Gastroesophageal sphincter (tissue), 4 donors: ENCODE measurements at places on chromosomes 4 and X.

DNA sequence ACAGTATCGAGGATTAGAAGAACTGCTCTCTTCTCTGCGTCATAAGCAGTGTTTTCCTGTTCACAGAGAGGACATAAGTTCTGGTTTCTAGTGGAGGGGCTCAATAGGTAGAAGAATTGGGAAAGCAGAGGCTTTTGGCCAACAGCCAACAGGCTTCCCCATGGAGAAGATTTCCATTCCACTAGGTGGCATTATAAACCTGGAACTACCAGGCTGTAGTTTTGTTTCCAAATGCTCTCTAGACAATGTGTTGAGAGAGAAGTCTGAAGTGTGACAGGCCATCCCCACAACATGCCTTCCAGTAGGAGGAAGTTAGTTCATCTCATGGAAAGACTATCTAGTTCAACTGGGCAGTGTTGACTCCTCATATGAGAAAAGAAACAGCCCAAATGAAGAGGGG, 63.8 kb upstream of the ANXA10 start:
- ATAC-seq: no peak

DNA sequence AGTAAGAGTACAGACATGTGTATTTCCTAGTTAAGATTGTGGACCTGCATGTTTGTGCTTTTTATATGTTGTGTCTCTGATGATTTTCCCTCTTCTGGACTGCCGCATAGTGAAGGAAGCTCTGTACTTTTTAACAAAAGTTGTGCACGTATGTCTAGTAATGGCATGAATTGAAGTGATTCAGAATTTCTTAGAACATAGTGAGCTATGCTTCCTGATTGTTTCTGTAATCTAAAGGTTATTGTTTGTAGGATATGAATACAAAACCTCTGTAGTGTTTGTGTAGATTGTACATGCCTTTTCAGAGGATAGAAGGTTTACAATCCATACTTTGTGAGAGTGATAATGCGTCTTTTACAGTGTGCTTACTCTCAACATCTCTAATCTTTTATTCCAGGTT, 37.0 kb upstream of the NUDT6 start:
- no peak for ATAC-seq

DNA sequence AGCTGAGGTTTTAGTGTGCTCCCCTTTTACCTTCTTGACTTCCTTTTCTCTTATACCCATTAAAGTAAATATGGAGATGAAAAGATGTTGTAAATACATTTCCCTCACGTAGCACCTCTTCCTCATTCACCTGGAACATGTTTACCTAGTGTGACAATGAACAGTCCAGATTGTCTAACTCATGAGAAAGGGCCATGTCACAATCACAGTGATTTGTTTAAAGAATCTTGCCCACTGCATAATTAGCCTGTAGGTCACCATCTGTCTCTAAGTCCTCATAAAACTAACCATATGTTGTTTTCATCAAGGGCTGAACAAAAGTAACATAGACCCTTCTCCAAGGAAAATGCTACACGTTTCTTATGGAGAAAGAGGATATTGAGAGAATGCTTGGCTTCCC, 85.7 kb downstream of the TSPAN5 start:
- no peak for ATAC-seq

GRCh38 chrX:71212536-71212935, 10.5 kb upstream of the GJB1 start:
- ATAC-seq: no peak

GRCh38 chr4:114752391-114753165, 154.0 kb downstream of the UGT8 start:
- ATAC-seq: no peak

DNA sequence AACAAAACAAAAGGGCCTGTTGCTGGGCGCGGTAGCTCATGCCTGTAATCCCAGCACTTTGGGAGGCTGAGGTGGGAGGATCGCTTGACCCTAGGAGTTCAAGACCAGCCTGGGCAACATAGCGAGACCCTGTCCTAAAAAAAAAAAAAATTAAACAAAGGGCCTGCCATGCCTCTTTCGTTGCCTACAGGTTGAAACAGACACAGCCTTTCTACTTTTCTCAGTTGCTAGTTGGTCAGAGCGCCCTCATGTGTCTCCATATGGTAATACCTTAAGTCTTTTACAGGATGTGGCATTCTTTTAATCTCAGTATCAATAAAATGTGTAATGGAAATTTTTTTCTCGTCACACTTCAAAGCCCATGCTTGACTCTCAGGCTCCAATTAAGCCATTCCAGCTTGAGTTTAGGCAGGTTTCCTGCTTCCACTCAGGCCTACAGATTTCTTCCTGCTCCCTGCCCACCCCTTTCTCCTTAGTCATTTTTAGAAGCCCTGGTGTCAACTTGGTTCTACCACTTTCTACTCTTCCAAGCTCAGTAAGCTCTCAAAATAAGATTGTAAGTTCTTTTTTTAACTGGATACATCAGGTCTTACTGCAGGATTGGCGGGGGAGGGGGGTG, 4.6 kb upstream of the SOWAHD start:
- ATAC-seq: no peak

- ATAC-seq: no peak
Observed at GRCh38 chr4:94540476-94540875, 88.7 kb downstream of the PDLIM5 start.

- peak; percentile 97 for ATAC-seq
Observed at GRCh38 chr4:25913851-25914669, at the start of gene SMIM20. SMIM20 (plus strand) TSS chr4:25914220; CDS start chr4:25914314, 94 bp downstream.

- ATAC-seq: no peak
Observed at GRCh38 chrX:16205840-16206239, 38.6 kb downstream of the MAGEB17 start.

DNA sequence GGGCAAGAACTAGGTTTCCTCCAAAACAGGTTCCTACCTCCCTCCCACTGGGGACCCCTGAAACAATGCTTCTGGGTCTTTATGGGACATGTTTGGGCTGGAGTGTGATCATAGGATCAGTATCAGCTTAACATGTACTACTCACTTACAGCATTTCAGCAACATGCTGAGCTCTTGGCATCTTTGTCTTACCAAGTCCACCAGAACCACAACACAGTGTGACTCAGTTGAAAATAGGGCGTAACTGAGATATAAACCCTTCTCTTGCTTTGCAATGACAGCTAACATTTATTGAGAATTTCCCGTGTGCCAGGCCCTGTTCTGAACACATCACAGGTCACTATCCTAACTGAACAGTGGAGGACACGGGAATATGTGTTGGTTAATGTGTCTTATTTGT, 218.5 kb upstream of the LNX1 start:
- ATAC-seq: no peak

- ATAC-seq: no peak
Observed at GRCh38 chr4:1075225-1075624, 38.1 kb downstream of the RNF212 start.

DNA sequence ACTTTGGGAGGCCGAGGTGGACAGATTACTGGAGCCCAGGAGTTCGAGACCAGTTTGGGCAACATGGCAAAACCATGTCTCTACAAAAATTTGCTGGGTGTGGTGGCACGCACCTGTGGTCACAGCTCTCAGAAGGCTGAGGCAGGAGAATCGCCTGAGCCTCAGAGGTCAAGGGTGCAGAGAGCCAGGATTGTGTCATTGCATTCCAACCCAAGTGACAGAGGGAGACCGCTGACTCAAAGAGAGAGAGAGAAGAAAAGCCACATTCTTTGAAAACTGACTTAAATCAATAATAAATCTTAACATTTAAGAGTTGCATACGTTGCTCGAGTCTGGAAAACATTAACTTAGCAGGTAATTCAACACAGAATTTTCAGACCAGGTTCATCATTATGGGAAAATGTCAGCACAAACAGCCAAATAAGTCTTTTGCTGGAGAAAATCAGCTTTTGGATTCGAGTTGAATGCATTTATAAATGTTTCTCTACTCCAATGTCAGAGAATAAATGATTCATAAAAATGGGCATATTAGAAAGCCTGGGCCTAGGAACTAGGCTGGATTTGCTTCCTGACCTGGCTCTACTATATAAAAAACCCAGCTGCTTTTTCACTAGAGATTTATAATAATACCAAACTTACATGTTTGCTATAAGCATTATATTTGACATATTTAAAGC, 68.3 kb upstream of the RBPJ start:
- no peak for ATAC-seq

GRCh38 chrX:10892621-10893225, 218.4 kb upstream of the HCCS start:
- ATAC-seq: no peak
